CD4-positive, alpha-beta T cell treated with Interleukin-10 for 1 hour (primary cell): ENCODE measurements at places on chromosomes 7 and 10.
A peak's percentile ranks its signal among the peaks of the same experiment; 100 is the strongest.

DNA sequence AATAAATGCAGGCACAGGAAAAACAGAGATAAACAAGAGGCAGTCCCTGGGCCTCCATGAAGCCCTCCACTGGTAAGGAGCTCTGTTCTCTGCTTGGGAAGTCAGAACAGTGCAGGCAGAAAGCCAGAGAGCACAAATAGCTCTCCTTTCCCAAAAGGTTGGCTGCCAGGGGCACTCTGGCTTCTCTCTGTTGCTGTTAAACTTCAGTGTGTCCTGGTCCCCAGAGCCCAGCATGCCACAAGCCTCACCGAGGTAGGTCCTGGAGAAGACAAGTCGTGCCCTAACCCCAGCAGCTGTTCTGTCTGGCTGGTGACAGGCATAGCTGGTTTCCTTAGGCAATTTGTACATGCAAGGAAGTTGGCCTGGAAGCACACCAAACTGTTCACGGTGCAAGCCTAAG is 17.3 kb downstream of the SLC16A12 start:
- DNase-seq = no peak

DNA sequence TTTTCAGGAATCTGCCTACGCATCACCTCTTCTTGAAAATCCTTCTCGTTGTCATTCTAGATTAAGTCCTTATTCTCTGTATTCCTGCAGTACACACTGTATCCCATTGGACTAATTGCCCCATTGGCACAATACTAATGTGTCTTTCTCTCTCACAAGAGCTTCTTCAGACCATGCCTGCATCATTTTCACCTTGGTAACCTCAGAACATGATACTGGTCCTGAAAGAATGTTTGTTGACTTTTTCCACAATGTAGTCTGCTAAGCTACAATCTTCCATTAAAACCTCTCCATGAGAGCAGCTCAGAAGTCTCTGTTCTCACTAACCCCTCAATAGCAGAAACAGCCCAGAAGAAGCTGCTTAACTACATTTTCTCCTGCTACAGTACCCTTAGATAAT is 270.7 kb downstream of the PCDH15 start:
- no peak for DNase-seq

GRCh38 chr7:26510231-26510957 is 218.7 kb downstream of the SNX10 start:
- no peak for DNase-seq

DNA sequence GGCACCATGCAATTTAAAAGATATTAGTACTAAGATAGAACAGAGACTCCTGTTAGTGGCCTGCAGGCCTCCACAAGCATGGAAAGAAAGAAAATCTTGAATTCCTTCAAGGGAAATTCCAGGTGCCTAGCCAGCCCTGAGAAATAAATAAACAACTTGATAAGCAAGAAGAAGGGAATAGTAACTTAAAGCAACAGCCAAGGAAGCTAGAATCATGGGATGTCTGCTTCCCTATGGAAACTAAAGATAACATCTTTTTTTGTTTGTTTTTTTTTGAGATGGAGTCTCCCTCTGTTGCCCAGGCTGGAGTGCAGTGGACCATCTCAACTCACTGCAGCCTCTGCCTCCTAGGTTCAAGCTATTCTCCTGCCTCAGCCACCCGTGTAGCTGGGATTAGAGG is 128.6 kb downstream of the SKIDA1 start:
- no peak for DNase-seq

DNA sequence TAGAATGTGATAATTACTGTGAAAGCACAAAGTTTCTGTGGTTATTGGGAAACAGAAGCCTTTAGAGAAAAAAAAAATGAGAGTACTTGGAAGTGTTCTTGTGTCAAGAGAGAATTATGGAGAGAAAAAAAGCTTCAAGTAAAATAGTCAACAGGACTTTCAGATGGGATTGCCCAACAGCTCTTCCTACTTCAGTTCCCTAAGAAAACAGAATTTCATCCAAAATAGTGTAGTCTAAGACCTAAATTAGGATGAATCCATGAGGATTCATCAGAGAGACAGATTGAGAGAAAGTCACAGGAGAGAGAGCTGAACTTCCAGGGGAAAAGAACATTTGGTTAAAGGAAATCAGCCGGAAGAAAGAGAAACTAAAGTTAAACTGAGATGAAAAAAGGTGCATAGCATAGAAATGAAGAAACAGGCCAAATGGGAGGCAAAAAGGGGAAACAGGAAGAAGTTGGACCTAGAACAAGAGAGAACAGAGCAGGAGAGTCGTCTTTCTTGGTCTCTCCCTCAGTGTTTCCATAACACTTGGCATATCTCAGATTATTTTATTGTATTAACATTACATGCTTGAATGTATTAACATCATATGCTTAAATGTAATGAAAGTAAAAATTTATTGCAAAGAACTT is 2.5 kb downstream of the SCIN start:
- DNase-seq = no peak

DNA sequence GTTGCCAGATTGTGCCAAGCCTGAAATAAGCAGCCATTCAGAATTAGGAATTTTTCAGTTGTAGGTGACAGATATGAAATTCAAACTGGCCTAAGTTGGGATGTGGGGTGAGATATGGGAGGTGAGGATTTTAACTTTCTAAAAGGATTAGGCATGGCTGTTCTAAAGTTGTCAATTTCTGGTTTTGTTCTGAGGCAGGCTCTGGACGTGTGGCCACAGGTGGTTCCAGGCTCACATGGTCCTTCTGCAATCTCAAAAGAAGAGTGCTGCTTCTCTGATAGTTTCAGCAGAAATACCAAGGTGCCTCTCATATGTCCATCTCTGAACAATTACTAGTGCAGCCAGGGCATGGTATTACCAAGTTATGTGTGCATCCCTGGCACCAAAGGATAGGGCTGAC is 21.4 kb downstream of the EFCAB10 start:
- DNase-seq = no peak

GRCh38 chr10:13706604-13707003 is 119.8 kb downstream of the PRPF18 start:
- no peak for DNase-seq

GRCh38 chr10:91680487-91680886 is 47.6 kb upstream of the PPP1R3C start:
- DNase-seq = no peak

DNA sequence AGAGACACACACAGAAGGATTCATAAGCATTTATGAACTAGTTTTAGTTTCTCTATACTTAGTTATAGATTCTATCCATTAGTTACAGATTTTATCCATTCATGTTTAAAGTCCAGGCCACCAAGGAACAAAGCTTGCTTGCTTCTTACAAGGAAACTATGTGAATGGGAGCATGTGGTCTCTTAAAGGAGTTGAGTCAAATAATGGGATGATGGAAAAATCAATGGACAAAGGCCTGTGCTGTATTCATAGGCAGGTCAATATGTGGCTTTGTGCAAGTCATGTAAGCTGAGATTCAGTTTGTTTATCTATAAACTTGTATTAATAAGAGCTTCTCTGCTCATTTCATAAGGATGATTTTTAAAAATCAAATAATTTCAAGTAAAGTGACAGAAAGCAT is 172.8 kb upstream of the CDK1 start:
- DNase-seq = no peak

DNA sequence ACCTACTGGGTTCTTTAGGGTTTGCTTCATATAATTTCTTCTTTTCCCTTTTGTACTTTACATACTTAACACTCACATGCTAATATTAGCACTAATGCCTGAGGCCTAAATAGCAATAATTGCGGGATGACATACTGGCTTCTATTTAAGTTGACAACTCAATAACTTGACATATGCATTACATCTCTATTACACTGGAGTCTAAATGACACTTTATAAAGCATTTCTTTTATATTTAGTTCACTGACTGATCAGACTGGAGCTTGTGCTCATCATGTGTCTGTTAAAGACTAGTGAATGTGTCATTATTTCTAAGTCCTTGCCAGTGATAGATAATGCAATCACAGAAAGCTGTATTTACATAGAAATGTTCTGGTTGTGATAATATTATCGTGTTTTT is 472.1 kb upstream of the SEMA3A start:
- DNase-seq = no peak

DNA sequence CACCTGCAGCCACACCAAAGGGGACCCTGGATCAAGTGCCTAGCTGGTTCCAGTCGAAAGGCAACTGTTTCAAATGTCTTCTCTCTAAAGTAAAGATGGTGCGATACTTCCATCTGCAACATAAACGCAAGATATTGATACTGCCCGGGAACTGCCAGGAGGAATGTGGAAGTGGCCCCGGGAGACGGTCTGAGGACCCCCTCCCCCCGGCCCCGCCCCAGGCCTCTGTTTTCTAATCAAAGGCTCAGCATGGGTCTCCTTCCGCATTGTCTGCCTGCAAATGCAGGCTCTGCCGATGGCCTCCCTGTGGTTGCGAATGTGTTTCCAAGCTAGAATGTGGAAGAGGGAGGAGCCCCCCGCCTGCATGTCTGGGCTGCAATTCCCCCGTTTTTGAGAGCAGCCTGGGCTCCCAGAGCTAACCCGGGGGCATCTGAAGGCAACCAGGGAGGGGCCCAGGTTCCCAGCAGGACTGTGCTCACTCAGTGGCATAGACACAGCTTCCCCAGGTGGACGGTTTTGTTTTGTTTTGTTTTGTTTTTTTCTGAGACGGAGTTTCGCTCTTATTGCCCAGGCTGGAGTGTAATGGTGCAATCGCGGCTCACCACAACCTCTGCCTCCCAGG is 223.9 kb upstream of the PPP2R2D start:
- no peak for DNase-seq

DNA sequence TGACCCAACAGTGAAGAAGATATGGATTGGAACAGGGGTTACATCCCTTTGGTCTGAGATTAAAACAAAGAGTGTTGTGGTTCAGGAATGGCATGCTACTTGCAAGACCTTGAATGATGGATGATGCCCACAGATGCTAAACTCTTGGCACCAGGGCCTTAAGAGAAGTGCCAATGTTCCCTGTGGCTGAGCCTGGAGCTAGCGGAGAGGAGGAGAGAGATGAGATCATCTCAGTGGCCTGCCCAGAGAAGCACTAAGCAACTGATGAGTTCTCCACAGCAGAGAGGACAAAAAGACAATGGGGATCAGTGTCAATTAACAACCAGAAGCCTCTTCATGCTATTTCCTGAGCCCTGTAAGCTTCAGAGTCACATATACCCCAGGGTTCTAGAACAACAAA is 97.8 kb downstream of the ELAPOR2 start:
- DNase-seq = no peak

GRCh38 chr10:113360870-113361269 is 192.0 kb upstream of the HABP2 start:
- DNase-seq = no peak

GRCh38 chr10:100009283-100009792 is 409 bp downstream of the DNMBP start:
- DNase-seq = no peak

DNA sequence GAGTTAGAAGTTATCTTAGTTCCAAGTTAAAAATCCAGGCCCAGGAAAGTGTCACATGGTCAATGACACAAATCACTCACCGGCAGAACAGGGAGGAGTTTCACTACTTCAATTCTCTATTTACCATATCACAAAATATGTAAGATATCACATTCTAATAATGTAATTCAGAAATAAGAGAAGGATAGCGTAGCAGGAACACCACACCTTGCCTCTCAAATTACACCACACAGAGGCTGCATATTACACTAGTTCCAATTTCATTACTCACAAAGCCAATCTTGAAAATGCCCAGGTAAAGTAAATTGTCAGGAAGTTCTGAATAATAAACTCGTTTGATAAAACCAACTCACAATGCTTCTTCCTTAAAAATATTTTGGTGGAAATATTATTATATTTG is 169.2 kb downstream of the CTTNBP2 start:
- DNase-seq = no peak

- no peak for DNase-seq
Measured at GRCh38 chr10:108052981-108053380, 888.5 kb upstream of the SORCS1 start.

GRCh38 chr7:150824379-150825177 is 24.0 kb downstream of the TMEM176A start:
- no peak for DNase-seq

DNA sequence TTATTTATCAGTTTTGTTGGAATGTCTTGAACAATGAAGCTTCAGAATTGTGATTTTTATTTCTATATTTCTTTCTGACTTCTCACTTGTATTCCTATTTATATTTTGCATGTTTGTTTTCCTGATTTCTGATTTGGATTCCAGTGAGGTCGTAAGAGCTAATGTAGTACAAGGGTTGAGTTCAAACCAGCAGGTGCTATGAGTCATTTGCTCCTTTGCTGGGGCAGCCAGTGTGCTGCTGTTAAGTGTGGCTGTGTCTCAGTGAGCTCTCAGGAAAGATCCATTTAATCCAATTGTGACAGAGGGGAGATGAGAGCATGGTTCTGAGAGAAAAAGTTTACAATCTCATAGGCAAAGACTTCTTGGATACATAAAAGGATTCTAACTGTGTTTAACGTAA is 48.6 kb downstream of the MCU start:
- DNase-seq = no peak

GRCh38 chr7:134016223-134016941 is 110.8 kb upstream of the LRGUK start:
- DNase-seq = no peak

DNA sequence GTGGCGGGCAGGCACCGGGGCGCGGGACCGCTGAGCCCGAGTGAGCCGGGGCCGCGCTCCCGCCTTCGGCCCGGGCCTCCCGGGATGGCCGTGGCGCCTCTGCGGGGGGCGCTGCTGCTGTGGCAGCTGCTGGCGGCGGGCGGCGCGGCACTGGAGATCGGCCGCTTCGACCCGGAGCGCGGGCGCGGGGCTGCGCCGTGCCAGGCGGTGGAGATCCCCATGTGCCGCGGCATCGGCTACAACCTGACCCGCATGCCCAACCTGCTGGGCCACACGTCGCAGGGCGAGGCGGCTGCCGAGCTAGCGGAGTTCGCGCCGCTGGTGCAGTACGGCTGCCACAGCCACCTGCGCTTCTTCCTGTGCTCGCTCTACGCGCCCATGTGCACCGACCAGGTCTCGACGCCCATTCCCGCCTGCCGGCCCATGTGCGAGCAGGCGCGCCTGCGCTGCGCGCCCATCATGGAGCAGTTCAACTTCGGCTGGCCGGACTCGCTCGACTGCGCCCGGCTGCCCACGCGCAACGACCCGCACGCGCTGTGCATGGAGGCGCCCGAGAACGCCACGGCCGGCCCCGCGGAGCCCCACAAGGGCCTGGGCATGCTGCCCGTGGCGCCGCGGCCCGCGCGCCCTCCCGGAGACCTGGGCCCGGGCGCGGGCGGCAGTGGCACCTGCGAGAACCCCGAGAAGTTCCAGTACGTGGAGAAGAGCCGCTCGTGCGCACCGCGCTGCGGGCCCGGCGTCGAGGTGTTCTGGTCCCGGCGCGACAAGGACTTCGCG is 534 bp downstream of the FZD9 start:
- peak; percentile 10 for DNase-seq

DNA sequence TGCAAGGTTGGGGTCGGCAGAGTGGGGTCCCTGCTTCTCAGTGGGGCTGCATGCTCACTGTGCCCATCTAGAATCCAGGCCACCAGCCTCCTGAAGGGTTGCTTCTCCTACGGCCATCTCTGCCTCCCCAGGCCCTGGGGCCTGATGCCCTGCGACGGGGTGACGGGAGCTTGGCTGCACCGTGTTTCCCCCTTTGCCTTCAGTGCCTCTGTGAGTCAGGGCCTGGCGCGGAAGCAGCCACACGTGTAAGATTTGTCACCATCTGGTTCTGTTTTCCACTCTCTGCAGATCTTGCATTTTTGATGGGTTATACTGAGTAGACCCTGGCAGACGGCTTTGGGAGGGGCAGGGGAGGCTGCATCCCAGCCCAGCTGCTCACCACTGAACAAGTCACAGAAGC is 7.2 kb downstream of the ADAMTS14 start:
- no peak for DNase-seq
